ENCODE measurements at places on chromosomes 2 and 18. TPM values are rescaled to one million over a fixed set of nuclear protein-coding genes. Genes with fewer than 3 reads are reported as not detected.
A peak's percentile ranks its signal among the peaks of the same experiment; 100 is the strongest.

GRCh38 chr2:69567909-69568300 lies 75.6 kb downstream of the AAK1 start:
- H3K4me1 ChIP-seq: peaks cover 78% of the 10 kb centered on the region
- no peak for DNase-seq
- H3K4me3 ChIP-seq: no peak overlapping the region
- H3K36me3 ChIP-seq: no peaks in the 10 kb centered on the region
- no peaks in the 10 kb centered on the region for H3K27me3 ChIP-seq
- H3K27ac ChIP-seq: no peak overlapping the region

GRCh38 chr2:5188636-5189035 lies 503.5 kb upstream of the SOX11 start:
- DNase-seq: no peak
- no peaks in the 10 kb centered on the region for H3K27me3 ChIP-seq
- H3K4me3 ChIP-seq: no peak overlapping the region
- H3K27ac ChIP-seq: no peak overlapping the region
- no peaks in the 10 kb centered on the region for H3K36me3 ChIP-seq

The CIB4 gene
- not detected for total RNA-seq

- no peak overlapping the region for H3K27ac ChIP-seq
- H3K27me3 ChIP-seq: no peaks in the 10 kb centered on the region
- no peaks in the 10 kb centered on the region for H3K36me3 ChIP-seq
- DNase-seq: no peak
- H3K4me1 ChIP-seq: peaks cover 45% of the 10 kb centered on the region
These were observed 43.9 kb downstream of the MEIS1 start for GRCh38 chr2:66478731-66479316.

DNA sequence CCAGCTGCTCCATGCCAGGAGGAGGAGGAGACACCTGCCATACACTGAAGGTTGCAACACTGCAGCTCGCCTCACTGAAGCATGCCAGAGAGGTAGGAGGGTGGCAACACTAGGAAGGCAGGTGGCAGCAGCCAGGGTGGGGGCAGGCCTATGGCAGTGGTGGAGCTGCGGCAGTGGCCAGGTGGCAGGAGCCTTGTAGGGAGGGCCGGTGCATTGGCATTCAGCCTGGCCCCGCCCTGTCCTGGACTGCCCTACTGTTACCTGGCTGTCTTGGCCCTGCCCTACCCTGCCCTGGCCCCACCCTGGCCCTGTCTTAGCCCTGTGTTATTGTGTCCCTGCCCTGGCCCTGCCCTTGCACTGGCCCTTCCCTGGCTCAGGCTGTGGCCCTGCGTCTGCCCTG lies 7.4 kb upstream of the ANKRD62 start:
- no peaks in the 10 kb centered on the region for H3K27me3 ChIP-seq
- no peak overlapping the region for H3K27ac ChIP-seq
- DNase-seq: no peak
- H3K4me3 ChIP-seq: no peak overlapping the region

DNA sequence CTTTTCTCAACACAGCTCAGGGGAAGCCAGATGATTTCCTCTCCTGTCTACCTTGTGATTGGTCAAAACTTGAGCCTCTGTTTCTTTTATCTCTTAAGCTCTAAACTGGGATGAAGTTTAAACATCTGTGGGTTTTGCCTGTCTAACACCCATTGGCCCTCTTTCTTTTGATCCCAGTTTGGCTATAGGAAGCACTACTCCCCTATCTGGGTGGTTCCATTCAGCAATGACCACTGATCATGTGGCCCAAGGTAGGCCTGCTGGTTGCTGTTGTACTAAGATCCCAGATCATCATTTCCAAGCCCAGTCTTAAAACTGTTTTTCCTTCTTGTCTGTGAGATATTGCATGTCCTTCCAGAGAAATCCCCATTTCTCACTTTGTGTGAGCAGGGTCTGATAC lies 51.6 kb upstream of the STPG4 start:
- H3K27ac ChIP-seq: no peak overlapping the region
- H3K27me3 ChIP-seq: no peaks in the 10 kb centered on the region
- no peak for DNase-seq
- H3K36me3 ChIP-seq: no peaks in the 10 kb centered on the region
- H3K4me1 ChIP-seq: peaks cover 5% of the 10 kb centered on the region
- no peak overlapping the region for H3K4me3 ChIP-seq

GRCh38 chr18:5974696-5975095 lies 79.4 kb upstream of the TMEM200C start:
- H3K4me3 ChIP-seq: no peak overlapping the region
- peaks cover 10% of the 10 kb centered on the region for H3K4me1 ChIP-seq
- H3K36me3 ChIP-seq: no peaks in the 10 kb centered on the region
- no peak overlapping the region for H3K27ac ChIP-seq
- H3K27me3 ChIP-seq: peaks cover 2% of the 10 kb centered on the region

DNA sequence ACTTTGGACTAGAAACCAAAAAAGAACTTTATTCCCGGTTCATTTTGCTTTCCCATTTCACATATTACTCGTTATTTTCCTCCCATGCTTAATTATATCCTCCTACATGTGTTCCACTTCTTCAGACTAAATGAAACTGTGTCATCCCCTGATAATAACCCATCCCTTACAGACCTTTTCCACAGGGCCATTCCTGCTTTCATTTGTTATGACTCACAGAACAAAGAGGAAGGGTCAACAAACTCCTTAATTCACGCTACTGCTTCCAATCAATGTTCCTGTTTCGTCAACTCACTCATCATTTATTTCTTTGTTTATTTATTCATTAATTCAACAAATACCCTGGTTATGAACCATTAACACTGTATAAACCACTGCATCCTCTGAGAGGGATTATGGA lies 104.5 kb downstream of the ZEB2 start:
- no peak for DNase-seq
- H3K36me3 ChIP-seq: peaks cover 34% of the 10 kb centered on the region
- H3K27ac ChIP-seq: no peak overlapping the region
- no peaks in the 10 kb centered on the region for H3K27me3 ChIP-seq
- peaks cover 19% of the 10 kb centered on the region for H3K4me1 ChIP-seq

GRCh38 chr18:43563780-43564179 lies 286.5 kb upstream of the SYT4 start:
- H3K36me3 ChIP-seq: no peaks in the 10 kb centered on the region
- H3K27me3 ChIP-seq: no peaks in the 10 kb centered on the region
- H3K27ac ChIP-seq: no peak overlapping the region
- H3K4me3 ChIP-seq: no peak overlapping the region

GRCh38 chr18:76448256-76449110 lies 46.6 kb downstream of the ZNF516 start:
- no peak overlapping the region for H3K27ac ChIP-seq
- H3K4me3 ChIP-seq: no peak overlapping the region
- DNase-seq: peak; percentile 18

DNA sequence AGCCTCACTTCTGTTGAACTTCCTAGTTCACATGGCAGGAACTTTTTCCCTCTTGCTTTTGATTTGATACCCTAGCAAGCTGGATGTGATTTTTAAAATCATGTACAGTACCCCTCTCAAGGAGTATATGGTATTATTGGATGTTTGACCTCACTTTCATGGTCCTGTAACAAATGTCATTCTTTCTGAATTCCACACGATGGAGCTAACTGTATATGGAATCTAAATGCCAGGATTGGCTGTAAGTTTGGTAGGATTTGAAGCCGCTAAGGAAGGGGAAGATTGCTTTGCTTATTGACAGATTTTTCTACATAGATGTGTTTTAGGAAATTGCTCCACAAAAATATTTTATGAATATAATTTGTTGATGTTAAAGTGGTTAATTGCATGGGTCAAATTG lies 18.3 kb downstream of the MAIP1 start:
- no peak overlapping the region for H3K4me3 ChIP-seq
- H3K27ac ChIP-seq: no peak overlapping the region
- H3K4me1 ChIP-seq: no peaks in the 10 kb centered on the region

The TFCP2L1 gene
- total RNA-seq: 1.00 TPM

DNA sequence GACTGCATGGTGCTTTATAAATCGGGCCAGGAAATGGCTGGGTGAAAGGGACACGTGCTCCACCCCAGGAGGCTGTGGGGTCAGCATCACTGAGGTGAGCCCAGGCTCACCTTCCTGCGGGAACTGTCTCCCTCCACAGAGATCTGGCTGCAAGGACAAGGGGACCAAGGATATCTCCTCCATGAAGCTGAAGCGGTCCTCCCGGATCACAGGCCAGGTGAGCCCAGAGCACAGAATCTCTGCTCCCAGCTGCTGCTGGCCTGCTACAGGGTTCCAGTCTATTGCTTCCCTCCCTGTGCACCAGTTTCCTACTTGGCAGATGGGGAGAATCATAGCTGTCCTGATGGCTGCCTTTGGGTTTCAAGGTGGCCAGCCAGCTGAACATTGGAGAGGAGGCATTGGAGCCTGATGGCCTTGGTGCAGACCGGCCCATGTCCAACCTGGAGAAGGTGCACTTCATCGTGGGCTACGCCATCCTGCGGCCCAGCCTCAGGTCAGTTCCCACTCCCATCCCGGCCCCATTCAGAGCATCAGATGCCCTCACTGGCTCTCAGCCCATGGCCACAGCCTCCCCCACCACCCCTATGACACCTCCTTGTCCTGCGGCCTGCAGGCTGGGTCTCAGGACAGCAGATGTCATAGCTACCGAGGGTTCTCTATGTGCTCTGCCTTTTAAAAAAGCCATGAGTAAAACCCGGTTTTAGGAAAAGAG lies 33.7 kb upstream of the GPR17 start:
- no peak for DNase-seq
- no peaks in the 10 kb centered on the region for H3K27me3 ChIP-seq
- no peak overlapping the region for H3K27ac ChIP-seq

The UGT1A6 gene
- total RNA-seq: not detected

The CENPA gene
- total RNA-seq: 3.9 TPM

- no peak overlapping the region for H3K4me3 ChIP-seq
- no peaks in the 10 kb centered on the region for H3K27me3 ChIP-seq
- H3K4me1 ChIP-seq: peaks cover 17% of the 10 kb centered on the region
- H3K36me3 ChIP-seq: no peaks in the 10 kb centered on the region
- DNase-seq: no peak
These were observed 81.4 kb downstream of the CABYR start for GRCh38 chr18:24220318-24220688.

GRCh38 chr2:10704034-10704594 lies 14.3 kb upstream of the NOL10 start:
- H3K27me3 ChIP-seq: peaks cover 3% of the 10 kb centered on the region
- H3K4me3 ChIP-seq: no peak overlapping the region
- no peak for DNase-seq
- no peaks in the 10 kb centered on the region for H3K36me3 ChIP-seq
- H3K4me1 ChIP-seq: no peaks in the 10 kb centered on the region
- H3K27ac ChIP-seq: no peak overlapping the region

The ALPP gene
- not detected for total RNA-seq

DNA sequence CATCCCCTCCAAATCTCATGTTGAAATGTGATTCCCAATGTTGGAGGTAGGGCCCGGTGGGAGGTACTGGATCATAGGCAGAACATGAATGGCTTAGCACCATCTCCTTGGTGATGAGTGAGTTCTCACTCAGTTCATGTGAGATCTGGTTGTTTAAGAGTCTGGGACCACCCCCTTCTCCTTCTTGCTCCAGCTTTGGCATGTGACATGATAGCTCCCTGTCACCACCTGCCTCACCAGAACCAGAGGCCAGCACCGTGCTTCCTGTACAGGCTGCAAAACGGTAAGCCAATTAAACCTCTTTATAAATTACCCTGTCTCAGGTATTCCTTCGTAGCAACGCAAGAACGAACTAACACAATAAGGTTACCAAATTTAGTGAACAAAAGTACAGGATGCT lies 95.4 kb downstream of the ZBTB7C start:
- no peak overlapping the region for H3K27ac ChIP-seq
- no peak for DNase-seq
- H3K27me3 ChIP-seq: no peaks in the 10 kb centered on the region
- no peaks in the 10 kb centered on the region for H3K4me1 ChIP-seq
- no peaks in the 10 kb centered on the region for H3K36me3 ChIP-seq

The MROH2A gene
- total RNA-seq: not detected

The DCC gene
- 0.02 TPM for total RNA-seq

DNA sequence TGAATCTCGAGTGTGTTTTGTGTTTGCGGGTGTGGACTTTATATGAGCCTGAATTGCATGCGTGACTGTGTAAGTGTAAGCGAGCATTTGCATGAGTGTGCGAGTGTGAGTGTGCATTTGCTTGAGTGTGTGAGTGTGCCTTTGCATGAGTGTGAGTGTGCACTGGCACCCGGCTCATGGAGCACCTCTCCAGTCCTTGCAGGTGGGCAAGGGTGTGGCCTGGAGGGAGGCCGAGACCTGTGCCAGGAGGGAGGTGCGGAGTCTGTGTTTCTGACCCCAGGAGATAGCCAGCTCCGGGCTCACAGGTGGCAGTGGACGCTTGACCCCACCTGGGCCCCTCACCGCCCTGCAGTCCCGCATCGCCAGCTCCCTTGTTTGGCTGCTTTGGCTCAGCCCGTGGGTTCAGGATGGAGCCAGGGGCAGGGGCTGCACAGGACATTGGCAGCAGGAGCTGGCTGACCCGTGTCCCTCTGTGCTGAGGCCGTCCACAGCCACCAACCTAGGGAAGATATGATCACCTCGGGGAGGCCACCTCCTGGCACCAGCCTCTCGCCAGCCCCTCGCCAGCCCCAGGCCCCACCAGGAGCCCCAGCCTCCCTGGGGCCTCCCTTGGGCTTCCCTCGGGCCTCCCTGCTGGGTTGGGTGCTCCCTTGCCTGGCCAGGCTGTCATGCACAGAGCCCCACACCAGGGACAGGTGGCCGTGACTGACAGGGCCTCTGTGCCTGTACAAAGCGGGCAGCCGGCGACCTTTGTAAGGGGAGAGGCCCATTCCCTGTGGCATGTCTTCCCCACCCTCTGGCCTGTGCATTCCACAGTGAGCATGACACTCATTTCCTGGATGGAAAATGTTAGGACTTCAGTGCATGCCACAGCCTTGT lies 81.6 kb downstream of the PTGR3 start:
- no peaks in the 10 kb centered on the region for H3K36me3 ChIP-seq
- H3K4me1 ChIP-seq: no peaks in the 10 kb centered on the region
- DNase-seq: no peak
- H3K27ac ChIP-seq: no peak overlapping the region
- H3K4me3 ChIP-seq: no peak overlapping the region

DNA sequence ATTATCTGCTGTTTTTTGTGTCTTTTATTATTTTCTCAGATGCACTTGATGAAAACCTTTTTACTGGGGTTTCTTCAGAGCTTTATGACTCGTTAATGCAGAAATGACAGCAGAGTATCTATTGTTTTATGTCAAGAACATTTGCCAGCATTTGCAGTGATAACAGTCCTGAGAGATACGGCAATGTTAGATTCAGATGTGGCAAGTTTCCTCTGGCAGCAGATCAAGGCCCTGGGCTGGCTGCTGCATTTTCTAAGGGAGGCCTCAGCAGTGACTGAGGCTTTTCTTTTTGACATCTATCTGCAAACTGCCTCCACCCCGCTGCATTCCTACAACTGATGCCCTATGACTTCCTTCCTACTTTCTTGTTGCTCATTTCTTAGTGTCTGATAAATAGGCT lies 40.2 kb downstream of the EFEMP1 start:
- DNase-seq: no peak
- no peaks in the 10 kb centered on the region for H3K36me3 ChIP-seq
- H3K4me3 ChIP-seq: no peak overlapping the region
- H3K4me1 ChIP-seq: peaks cover 55% of the 10 kb centered on the region

GRCh38 chr2:208311954-208312353 lies 45.9 kb downstream of the PIKFYVE start:
- no peak overlapping the region for H3K4me3 ChIP-seq
- no peak overlapping the region for H3K27ac ChIP-seq
- H3K4me1 ChIP-seq: no peaks in the 10 kb centered on the region
- H3K36me3 ChIP-seq: peaks cover 71% of the 10 kb centered on the region
- no peaks in the 10 kb centered on the region for H3K27me3 ChIP-seq

The KLHL29 gene
- total RNA-seq: 1.0 TPM

Measured in heart left ventricle (tissue), 16 donors.